CD14-positive monocyte (primary cell): ENCODE measurements at places on chromosomes 3 and 15.

DNA sequence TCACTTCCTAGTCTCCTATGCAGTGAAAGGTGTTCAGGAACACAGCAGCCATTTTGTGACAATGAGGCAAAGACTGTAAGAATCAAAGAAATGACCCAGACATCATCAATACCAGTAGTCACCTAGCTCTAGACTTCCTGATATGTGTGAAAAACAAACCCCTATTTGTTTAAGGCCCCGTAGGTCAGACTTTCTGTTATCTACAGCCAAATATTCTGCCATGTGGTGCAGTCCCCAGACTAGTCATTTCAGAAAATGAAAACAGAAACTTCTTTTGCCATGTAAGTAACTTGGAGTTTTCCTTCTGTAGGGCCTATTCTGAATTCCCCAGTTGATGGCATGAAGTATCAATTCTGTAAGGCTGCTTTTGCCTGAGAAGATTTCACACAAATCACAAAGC lies 181.7 kb upstream of the SNTN start:
- no peak overlapping the region for H3K27ac ChIP-seq
- H3K27me3 ChIP-seq: no peaks in the 10 kb centered on the region
- no peaks in the 10 kb centered on the region for H3K36me3 ChIP-seq
- H3K4me3 ChIP-seq: no peak overlapping the region

DNA sequence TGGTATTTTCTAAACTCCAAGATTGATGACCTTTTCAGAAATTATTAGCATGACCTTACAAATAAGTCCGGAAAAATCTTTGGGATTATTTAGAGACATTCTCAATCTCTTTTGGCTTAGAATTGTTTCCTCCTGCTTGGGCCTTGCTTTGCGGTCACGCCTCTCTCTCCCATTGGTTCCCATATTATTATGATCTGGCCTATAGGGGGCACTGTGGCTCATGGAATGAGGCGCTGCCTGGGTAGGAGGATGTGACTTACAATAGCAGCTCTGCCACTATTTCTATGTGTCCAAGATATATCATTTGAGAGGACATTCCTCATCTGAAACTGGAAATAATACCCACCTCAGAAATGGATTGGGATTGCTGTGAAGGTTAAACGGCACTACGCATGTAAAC lies 464.9 kb downstream of the MFSD1 start:
- no peaks in the 10 kb centered on the region for H3K36me3 ChIP-seq
- H3K4me3 ChIP-seq: no peak overlapping the region
- DNase-seq: no peak
- H3K27me3 ChIP-seq: no peaks in the 10 kb centered on the region

DNA sequence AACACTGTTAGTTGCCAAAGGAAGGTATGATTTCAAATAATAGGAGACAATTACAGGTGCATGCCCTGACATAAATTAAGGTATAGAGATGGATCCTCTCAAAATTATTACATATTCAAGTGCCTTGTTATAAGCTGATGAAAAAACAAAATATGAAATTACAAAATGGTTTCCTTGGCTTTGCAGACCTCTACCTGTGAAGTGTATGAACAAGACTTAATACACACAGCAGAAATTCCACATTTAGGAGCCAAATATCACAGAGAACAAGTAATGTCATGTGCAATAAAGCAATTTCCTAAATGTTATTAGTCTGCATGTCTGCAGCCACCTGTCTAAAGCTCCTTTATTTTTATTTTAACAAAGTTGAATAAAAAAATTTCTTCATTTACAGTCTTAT lies 151.5 kb downstream of the ALCAM start:
- no peaks in the 10 kb centered on the region for H3K27me3 ChIP-seq
- no peaks in the 10 kb centered on the region for H3K4me1 ChIP-seq
- H3K36me3 ChIP-seq: no peaks in the 10 kb centered on the region
- no peak overlapping the region for H3K4me3 ChIP-seq
- DNase-seq: no peak

- no peak overlapping the region for H3K4me3 ChIP-seq
- H3K27me3 ChIP-seq: no peaks in the 10 kb centered on the region
- no peak for DNase-seq
- H3K36me3 ChIP-seq: no peaks in the 10 kb centered on the region
- H3K4me1 ChIP-seq: peaks cover 50% of the 10 kb centered on the region
These were observed 47.2 kb downstream of the SLC12A8 start for GRCh38 chr3:125165189-125165947.

DNA sequence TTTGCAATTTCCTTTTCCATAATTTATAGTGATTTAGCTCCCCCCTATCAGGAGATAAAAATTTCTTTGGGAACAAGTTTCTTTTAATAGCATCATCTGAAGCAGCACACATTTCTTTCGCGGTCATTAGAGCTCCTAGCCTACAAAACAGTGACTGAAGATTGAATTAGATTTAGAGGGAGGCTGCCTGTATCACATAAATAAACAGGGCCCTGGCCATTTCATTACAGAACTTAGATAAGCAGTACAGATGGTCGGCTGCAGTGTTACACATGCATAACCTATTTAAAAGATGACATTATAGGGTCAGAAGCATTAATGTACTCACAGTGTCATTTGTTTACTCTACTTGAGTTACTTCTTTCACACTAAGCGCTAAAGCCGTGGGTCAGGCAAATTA lies 81.4 kb upstream of the SLC25A26 start:
- no peaks in the 10 kb centered on the region for H3K36me3 ChIP-seq
- no peaks in the 10 kb centered on the region for H3K4me1 ChIP-seq
- no peak overlapping the region for H3K4me3 ChIP-seq
- no peak for DNase-seq
- H3K27ac ChIP-seq: no peak overlapping the region
- no peaks in the 10 kb centered on the region for H3K27me3 ChIP-seq

DNA sequence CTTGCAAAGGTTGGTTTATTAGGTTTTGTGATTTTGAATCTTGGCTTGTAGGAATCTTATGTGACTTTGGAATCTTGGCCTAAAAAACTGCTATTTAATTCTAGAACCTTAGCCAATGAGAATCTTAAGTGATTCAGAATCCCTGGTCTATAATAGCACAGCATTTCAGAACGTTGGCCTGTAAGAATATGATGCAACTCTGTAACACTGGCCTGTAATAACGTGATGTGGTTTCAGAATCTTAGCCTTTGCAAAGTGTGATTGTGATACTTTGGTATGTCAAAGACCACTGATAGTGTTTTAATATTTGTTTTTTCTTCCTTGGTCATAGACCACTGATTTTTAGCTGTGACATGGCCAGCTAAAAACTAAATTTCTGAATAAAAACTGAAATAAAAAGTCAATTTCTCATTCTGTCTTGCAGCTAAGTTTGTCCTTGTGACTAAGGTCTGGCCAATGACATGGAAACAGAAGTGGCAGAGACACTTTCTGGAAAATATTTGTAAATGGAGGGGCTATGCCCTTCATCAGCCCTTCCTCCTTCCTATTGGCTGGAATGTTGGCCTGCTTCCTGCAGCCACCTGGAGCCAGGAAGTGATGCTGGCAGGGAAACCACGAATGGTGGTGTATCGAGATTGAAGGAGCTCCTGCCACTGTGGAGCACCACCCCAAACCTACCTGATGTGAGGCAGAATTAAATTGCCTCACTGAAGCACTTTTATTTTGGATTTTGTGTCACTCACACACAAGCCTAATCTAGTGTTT lies 42.3 kb upstream of the CORO2B start:
- no peak overlapping the region for H3K27ac ChIP-seq
- H3K4me1 ChIP-seq: no peaks in the 10 kb centered on the region
- no peak overlapping the region for H3K4me3 ChIP-seq
- DNase-seq: no peak
- no peaks in the 10 kb centered on the region for H3K27me3 ChIP-seq
- no peaks in the 10 kb centered on the region for H3K36me3 ChIP-seq

GRCh38 chr15:23081271-23081670 lies 41.9 kb upstream of the TUBGCP5 start:
- H3K27ac ChIP-seq: no peak overlapping the region
- no peak overlapping the region for H3K4me3 ChIP-seq
- H3K36me3 ChIP-seq: no peaks in the 10 kb centered on the region
- peaks cover 13% of the 10 kb centered on the region for H3K4me1 ChIP-seq
- no peak for DNase-seq
